ENCODE measurements at places on chromosomes 3 and 15.

GRCh38 chr15:73936181-73936580 is 9.9 kb downstream of the LOXL1 start:
- no peak for DNase-seq

DNA sequence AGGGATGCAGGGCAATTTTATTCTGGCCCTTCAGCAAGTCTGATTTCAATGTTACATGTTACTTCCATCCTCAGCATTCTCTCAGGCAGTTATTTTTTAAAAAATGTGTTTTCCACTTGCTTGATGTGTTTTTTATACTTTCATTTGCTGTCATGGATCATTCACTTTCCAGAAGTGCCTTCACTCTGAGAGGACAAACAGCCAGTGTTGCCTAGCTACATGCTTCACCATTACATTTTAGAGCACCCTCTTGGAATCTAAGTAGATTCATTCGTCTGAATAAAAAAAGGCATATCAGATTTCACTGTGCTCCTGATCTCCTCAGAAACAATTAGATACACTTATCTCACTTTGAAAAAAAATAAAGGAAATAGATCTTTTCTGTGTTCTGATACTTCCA is 93.6 kb upstream of the POU1F1 start:
- no peak for DNase-seq

DNA sequence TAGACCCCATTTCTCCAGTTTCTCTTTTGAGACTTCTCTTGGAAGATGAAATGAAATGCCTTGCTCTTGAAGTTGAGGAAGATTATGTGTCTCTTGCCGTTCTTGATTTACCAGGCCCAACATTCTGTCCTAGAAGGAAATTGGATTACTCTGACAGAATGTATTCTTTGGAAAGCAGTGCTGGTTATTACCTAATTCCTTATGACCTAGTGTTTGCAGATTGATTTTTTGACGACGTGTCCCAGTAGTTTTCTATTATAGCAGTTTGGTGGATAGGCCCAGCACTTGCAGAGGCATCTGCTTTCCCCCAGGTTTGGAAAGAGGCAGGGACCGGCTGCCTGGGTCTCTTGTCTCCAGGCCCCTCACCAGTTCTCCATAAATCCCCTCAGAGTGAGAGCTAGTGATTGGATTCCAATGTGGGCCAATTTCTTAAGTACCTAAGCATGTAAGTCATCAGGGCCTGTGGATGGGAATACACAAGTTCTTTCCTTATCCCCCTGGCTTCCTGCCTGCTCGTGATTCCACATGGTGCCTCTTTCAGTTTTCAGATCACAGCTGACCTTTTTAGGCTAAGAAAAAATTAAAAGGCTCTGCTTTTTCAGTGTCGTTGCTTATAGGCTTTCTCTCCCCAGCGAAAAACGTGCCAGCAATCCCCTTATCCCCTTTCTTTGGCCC is 50.2 kb downstream of the EPHB3 start:
- no peak for DNase-seq

DNA sequence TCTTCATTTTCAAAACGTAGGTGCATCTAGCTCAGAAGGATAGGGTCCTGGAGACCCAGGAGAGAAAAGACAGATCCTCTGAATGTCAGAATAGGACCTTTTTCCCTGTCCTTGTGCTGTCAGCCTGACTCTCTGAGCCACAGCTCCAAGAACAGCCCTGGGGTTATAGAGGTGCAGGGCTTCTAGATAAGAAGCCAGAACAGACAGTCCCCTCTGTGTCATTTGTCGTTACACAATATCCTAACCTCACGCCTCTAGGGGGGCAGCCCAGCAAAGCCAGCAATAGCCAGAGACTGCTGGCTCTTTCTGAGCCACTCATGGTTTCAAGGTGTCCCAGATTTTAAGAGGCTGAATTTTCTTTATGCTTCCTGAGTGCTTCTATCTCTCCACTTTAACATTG is 153.2 kb upstream of the THBS1 start:
- DNase-seq, result no peak

- DNase-seq, result no peak
Measured at GRCh38 chr15:96336596-96337364, 6.3 kb downstream of the NR2F2 start.

DNA sequence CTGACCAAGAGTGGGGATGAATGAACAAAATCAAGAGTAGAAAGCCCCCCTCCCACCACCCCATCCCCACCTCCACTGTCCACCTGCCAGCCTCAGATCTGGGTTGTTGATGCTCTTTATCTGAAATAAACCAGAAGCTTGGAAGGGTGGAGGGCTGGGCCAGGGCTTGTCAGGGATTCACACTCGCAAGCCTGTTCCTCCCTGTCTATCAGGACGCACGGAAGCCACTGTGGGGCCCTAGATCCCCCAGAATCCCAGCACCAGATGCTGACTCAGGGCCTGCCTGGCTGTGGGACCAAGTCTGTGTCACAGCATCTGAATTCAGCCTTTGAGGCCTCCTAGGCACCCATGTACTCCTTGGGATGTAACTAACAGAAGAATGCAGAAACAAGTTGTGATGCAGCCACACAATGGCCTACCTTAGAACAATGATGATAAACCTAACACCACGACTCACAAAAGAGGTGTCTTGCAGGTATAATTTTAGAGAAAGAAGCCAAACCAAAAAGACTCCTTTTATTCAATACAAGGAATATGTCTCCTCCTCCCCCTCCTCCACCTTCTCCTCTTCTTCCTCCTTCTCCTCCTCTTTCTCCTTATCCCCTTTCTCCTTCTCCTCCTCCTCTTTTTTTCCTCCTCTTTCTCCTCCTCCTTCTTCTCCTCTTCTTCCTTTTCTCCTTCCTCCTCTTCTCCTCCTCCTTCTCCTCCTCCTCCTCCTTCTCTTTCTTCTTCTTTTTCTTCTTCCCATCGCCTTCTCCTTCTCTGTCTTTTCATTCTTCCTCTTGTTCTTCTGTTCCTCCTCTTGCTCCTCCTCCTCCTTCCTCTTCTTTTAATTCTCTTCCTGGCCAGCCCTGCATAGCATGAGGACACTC is 234.7 kb downstream of the PLCL2 start:
- DNase-seq, result no peak

DNA sequence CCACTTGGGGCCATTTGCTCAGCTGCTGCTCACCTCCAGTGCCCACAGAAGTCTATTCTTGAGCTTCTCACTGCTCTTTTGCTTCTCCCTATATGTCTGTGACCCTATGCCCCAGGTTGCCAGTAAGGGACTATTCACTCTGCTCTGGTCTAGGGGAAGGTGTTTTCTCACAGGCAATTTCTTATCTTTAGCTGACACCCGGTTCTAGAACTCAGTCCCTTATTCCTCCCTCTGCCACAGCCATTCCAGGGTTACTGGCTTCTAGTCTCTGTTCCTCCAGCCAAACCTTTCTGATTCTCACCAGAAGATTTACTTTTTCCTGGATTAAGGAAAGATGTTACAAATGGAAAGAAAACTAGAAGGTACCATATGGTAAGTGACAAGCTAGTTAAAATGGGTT is 574.0 kb downstream of the NTRK3 start:
- DNase-seq, result no peak

- no peak for DNase-seq
Measured at GRCh38 chr15:73295630-73296286, 73.0 kb downstream of the HCN4 start.

- no peak for DNase-seq
Measured at GRCh38 chr3:55678546-55679216, 191.6 kb upstream of the WNT5A start.

DNA sequence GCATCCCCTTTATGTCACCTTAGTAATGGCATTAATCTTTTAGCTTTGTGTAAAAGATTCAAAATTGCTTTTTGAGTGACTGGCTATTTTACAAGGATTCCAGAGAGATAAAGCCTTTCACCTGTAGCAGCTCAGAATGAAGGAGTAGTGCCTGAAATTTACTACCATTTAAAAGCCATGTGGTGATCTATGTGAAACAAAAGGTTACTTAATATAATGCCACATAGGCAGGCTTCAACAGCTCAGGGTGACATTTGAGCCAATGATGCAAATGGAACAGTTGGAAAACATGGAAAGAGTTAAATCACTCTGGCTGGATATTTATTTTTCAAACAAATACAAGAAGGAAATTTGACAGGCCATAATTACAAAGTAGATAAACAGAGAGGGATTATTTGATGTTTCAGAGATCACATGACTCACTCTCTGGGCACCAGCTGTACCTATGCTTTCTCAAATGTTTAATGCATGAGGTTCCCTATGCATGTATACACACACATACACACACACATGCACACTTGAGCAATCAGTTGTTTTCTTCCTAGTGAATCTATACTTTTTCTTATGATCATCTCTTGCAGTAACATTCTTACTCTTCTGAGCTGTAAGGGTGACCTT is 171.5 kb downstream of the ZMAT3 start:
- no peak for DNase-seq

- DNase-seq, result no peak
Measured at GRCh38 chr15:52789008-52789600, 1.0 kb downstream of the ONECUT1 start.

DNA sequence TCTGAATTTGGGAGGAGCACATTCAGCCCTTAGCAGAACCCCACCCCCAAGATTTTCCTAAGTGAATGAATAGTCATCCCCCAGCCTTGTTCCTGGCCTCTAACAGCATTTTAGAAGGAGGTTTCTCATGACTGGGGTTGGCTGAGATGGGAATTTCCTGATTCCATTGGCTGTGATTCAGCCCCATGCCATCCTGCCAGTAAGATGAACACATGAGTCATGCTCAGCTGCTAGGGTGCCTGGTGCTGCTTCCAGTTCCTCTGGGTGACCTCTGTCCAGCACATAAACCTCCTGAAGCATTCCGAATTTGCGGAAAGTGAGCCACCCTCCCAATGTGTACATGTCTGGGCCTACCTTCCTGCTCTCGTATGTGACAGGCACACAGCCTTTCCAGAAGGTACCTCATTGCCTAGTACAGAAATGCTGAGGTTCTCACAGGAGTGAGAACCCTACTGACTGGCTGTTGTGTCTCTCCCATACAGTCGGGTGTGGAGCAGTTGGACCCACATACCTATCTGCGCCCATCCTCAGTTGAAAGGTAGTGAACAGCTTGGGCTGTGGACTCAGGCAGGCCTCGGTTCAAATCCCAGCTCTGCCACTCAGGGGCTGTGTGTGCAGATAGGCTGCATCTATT is 91.7 kb downstream of the APBA2 start:
- no peak for DNase-seq

DNA sequence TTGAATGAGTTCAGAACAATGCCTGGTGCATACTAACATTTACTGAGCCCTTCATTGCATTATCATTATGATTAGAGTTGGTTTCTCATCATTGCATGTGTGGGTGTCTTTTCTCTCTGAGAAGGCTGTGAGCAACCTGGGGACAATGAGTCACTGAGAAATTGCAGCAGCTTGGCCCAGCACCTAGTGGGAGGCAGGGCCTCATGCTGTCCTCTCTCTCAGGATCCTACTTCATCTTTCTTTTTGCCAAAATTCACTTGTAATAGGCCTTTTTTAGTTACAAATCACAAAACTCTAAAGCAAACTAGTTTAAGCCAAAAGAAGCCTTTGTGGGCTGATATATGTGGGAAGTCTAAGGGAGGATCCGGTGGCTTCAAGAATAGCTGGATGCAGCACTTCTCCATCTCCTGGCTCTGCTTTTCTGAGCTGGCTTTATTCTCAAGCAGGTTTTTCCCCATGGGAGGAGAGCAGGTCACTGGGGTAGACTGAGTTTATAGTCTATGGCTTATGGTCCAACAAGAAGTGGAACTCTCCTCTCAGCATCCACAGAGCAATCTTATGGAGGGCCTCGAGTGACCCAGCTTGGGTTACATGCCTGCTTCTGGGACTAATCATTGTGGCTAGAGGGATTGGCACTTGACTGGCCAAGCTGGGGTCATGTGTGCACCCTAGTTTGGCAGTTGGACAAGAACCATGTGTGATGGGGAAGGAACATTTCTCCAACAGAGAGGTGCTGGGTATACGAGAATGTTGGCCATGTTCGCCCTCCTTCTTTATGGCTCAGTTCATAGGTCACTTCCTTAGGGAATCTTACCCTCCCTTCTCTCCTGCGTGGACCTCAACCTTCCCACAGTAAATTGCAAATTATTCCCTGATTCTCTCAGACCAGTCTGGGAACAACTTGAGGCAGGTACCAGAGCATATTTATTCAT is 8.7 kb upstream of the CAMK1 start:
- no peak for DNase-seq

DNA sequence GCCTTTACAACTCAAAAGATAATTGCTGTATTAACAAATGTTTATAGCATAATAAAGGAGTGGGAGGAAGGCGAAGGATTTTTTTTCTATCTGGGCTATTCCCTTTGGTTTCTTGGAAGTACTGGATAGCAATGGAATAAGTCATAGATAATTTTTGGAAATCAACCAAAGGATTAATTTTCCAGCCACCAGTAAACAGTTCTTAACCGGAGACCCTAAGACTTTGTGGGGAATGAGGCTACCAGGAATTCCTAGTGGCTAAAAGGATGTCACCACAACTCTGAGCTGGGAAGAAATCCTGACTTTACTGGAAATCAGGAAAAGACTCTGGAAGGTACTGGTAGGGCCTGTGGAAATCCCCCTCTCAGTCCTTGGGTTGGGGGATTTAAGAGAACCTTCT is 138.4 kb upstream of the RARB start:
- no peak for DNase-seq
